Thymus (tissue), 14 donors: ENCODE measurements at places on chromosomes 12 and 14. TPM values are rescaled to one million over a fixed set of nuclear protein-coding genes. Genes with fewer than 3 reads are reported as not detected.

- DNase-seq = no peak
Measured at GRCh38 chr12:15526033-15526432, 203.7 kb downstream of the PTPRO start.

DNA sequence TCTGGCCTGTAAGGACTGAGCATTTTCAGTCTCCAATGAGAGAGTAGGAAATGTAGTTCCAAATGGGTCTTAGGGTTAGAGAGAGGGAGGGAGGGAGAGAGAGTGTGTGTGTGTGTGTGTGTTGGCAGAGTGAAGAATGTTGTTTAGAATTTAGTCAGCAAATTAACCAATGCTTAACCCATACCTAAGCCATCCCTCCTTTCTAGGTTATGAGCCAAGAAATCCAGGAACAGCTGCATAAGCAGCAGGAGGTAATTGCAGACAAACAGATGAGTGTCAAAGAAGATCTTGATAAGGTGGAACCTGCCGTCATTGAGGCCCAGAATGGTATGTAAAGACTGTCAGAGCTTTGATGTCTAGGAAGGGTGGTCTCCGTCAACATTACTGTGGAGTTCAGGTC lies 56.9 kb downstream of the HSP90AA1 start:
- DNase-seq = no peak

The SOAT2 gene
- 0.61 TPM for total RNA-seq

- DNase-seq = peak; percentile 78
Measured at GRCh38 chr14:106200541-106201315, 674.3 kb downstream of the TMEM121 start.

The P2RX2 gene
- total RNA-seq = 0.66 TPM

The GPR65 gene
- 9.2 TPM for total RNA-seq

The ACSM4 gene
- not detected for total RNA-seq

The CDK17 gene
- total RNA-seq = 49.2 TPM
